Smooth muscle cell of the coronary artery (primary cell): ENCODE measurements at places on chromosomes 6 and 20. TPM values are rescaled to one million over a fixed set of nuclear protein-coding genes. Genes with fewer than 3 reads are reported as not detected.

The PRIM2 gene
- 10.3 and 15.6 TPM in 2 replicates for total RNA-seq

The C6orf132 gene
- 0.12 and 0.75 TPM in 2 replicates for total RNA-seq

The EEF1A2 gene
- 0.47 and 2.5 TPM in 2 replicates for total RNA-seq

The RHAG gene
- total RNA-seq = not detected in 2 replicates

The ZNF391 gene
- total RNA-seq = 0.45 and 0.70 TPM in 2 replicates

The OGFR gene
- total RNA-seq = 24.1 and 39.2 TPM in 2 replicates

The LY6G5C gene
- total RNA-seq = 0.15 TPM in 1 of 2 replicates, not detected in the other

The ADGB gene
- total RNA-seq = not detected in 2 replicates

The KIAA0408 gene
- total RNA-seq = 0.15 and 0.23 TPM in 2 replicates

The BMP6 gene
- total RNA-seq = 0.82 and 173 TPM in 2 replicates

The LGSN gene
- not detected in 2 replicates for total RNA-seq

The DPPA5 gene
- not detected in 2 replicates for total RNA-seq

The SNRPB gene
- 50.1 and 142 TPM in 2 replicates for total RNA-seq

The PNPLA1 gene
- 0.15 TPM in 1 of 2 replicates, not detected in the other for total RNA-seq

The ISM1 gene
- 1.3 TPM in 1 of 2 replicates, not detected in the other for total RNA-seq

The NNAT gene
- total RNA-seq = 0.23 TPM in 1 of 2 replicates, not detected in the other

The NKAIN4 gene
- 0.15 TPM in 1 of 2 replicates, not detected in the other for total RNA-seq

The FAXC gene
- total RNA-seq = 0.15 and 0.23 TPM in 2 replicates

The HSF2 gene
- total RNA-seq = 14.5 and 16.2 TPM in 2 replicates

The GSTA2 gene
- total RNA-seq = not detected in 2 replicates
